Uterus (tissue), 4 donors: ENCODE measurements at places on chromosomes 5 and 9. TPM values are rescaled to one million over a fixed set of nuclear protein-coding genes. Genes with fewer than 3 reads are reported as not detected.

The ADAMTSL1 gene
- total RNA-seq = 164 TPM

The TXNDC8 gene
- total RNA-seq = not detected

The LCP2 gene
- 10.3 TPM for total RNA-seq

The S100Z gene
- not detected for total RNA-seq

The ECSCR gene
- total RNA-seq = 59.4 TPM

The CERCAM gene
- 70.7 TPM for total RNA-seq

The SNCAIP gene
- 15.3 TPM for total RNA-seq

The MEGF9 gene
- 12.6 TPM for total RNA-seq
